ENCODE measurements at places on chromosomes 1 and 21.
A peak's percentile ranks its signal among the peaks of the same experiment; 100 is the strongest.

- DNase-seq = peak; percentile 59
Observed at GRCh38 chr1:86200901-86201300, 44.3 kb upstream of the COL24A1 start.

DNA sequence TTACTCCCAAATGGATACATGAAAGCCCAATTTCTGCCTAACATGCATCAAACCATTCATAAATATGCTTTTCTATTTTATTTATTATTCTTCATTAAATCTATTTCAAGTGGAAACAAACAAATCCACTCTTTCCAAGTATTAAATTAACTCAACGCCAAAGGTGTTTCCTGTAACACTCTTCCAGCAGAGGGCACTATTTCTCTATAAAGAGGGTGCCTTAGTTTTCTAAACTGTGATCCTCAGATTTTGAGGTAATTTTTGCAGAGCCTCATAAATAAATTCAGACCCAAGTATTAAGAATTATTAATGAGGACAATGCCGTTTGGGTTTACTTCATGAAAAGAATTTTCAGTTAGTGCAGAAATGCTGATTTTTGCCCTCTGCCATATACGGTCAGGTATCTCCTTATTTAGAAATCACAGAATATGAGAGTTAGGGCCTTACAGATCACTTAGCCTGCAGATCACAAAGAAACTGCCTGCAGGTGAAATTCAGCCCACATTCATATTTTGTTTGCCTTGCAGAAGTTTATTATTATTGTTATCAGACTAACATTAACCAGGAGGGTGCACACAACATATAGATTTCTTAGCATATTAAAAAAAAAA lies 40.1 kb upstream of the MYSM1 start:
- DNase-seq = peak; percentile 81

- DNase-seq = no peak
Observed at GRCh38 chr1:210596641-210597040, 267.9 kb downstream of the HHAT start.

GRCh38 chr1:175697255-175697654 lies 46.1 kb downstream of the TNR start:
- DNase-seq = no peak

Data from fibroblast of lung (primary cell).